ENCODE measurements at places on chromosomes 4 and X.

- no peak for DNase-seq
Measured at GRCh38 chrX:102546828-102547493, 30.4 kb upstream of the TMSB15A start.

GRCh38 chr4:174099712-174100111 is 183.8 kb downstream of the FBXO8 start:
- no peak for DNase-seq

GRCh38 chr4:68267433-68267944 is 22.0 kb upstream of the TMPRSS11B start:
- DNase-seq, result no peak

DNA sequence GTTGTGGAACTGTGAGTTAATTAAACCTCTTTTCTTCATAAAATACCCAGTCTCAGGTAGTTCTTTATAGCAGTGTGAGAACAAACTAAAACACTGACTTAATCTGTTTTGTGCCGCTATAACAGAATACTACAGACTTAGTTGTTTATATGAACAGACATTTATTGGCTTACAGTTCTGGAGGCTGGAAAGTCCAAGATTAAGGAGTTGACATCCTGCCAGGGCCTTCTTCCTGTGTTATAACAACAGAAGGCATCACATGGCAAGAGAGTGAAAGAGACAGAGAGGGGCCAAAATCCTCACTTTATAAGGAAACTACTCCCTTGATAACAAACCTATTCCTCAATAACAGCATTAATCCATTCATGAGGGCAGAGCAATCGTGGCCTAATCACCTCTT is 42.5 kb upstream of the KCNIP4 start:
- no peak for DNase-seq

- no peak for DNase-seq
Measured at GRCh38 chrX:40013266-40014195, 84.2 kb downstream of the BCOR start.

GRCh38 chr4:126273746-126274145 is 959.0 kb downstream of the FAT4 start:
- DNase-seq, result no peak

GRCh38 chrX:44162964-44163475 is 180.5 kb downstream of the EFHC2 start:
- DNase-seq, result no peak

DNA sequence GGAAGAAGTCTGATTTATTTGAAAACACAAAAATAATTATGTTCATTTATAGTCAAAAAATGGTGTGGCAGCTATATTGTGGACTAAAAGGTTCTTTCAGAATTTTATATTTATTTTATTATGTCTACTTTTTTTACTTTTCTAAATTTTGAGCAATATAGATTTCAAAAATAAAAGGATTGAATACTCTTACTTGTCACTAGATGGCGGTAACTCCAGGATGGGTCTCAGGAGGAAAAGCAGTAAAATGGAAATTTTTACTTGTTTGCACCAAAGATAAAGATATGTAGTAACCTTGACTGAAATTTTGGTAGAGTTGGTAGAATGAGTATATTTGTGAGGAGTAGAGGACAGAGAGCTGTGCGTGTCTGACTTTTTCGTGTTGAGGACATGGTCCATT is 14.5 kb upstream of the DACH2 start:
- no peak for DNase-seq
